ENCODE measurements at places on chromosomes 2 and 18.

DNA sequence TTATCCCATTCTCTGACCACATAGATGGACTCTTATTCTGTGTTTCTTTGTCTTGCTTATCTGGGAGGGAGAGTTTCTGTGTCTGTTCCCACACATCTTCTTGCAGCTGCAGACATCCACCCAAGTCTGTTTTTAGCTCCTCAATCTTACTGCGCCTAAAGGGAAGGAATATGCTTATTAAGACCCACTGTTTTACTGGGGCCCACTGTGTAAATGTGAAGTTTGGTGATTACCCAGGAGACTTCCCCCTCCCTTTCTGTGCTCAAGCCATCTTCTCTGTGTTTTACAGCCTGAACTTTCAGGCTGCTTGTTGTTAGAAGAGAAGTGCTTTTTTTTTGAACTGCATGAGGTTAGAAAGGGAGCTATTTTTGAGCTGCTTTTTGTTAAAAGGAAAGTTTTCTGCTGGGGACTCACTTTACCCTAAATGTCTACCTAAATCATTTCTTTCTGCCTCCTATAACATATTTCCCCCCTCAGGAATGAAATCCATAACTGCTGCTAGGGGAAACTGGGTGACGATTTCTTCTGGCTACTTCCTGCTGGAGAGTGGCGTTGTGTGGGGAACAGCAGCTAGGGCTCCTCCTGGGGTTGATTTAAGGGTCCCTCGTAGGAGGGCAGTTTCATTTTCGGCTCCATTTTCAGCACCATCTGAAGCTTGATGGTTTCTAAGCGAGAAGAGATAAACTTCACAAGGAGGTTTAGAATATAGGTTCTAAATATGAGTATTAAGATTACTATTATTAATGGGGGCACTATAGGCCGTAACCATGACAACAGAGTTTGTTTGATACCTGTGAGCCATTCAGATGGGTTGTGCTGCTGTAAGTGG is 39.5 kb upstream of the GMCL1 start:
- DNase-seq = no peak

DNA sequence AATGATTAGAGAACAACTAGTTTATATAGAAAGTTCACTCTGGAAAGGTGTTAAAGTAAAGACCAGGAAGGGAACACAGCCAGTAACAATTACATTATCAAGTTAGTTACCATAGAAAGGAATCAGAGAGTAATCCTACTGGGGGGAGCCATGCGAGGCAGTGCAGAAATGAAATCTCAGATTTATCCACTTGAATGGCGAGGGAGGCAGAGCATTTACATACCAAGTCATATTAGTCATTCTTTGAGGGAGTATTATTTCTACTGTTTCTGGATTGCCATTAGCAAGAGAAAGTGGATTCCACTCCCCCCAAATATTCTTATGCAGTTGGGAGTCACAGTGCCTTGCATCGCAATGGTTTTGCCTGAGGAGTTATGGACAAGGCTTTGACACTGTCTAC is 472.7 kb upstream of the TRIB2 start:
- no peak for DNase-seq

DNA sequence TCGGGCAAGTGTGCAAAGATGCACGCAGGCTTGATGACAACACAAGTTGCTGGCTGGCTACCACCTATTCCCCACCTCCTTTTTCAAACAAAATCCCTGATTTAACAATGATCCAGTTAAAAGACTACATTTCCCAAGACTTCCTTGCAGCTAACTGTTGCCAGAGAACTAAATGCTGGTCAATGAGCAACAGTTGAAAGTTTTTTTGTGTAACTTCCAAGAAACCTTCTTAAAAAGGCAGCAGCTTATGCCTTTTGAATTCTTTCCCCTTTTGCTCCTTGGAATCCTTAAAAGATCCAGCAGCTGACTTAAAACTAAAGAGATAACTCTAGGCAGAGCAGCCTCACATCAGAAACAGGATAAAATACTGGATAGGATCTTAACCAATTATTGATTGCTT is 38.5 kb downstream of the NPHP1 start:
- DNase-seq = no peak

- no peak for DNase-seq
Observed at GRCh38 chr2:85405201-85406059, 4.7 kb downstream of the CAPG start.

- DNase-seq = no peak
Observed at GRCh38 chr2:239750929-239751678, 274.0 kb downstream of the NDUFA10 start.

DNA sequence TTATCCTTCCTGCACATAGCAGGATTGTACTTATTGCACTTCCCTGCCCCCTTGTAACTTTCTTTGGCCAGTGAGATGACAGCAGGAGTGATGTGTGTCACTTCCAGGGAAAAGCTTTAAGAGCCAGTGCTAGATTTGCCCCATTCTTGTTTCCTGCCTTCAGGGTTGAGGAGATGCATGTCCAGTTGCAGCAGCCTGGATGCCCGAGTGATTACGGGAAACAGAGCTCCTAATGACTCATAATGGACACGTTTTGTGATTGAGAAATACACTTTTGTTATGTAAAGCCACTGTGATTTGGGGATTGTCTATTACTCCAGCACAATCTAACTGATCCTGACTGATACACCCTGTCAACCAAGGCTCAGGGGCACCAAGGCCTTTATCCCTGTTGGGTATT is 5.0 kb upstream of the TET3 start:
- no peak for DNase-seq

DNA sequence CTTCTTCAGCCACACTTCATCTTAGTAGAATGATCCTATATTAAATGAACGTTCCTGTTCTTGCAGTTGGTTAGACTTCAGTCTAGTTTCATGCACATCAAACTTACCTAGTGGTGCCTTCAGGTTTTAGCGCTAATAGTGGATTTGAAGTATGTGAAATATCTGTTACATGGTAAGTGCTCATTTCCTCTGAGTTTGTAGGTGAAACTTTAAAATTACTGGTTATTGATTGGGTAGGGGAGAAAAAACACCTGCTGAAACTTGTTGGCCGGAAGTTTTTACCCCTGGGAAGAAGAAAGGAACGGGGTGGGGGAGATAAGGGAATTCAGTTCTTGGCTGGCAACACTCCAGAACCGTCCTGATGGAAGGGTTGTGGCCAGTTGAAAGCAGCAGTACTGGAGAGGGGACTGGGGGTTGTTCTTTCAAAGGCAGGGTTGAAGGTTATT is 112.8 kb downstream of the SPTBN1 start:
- no peak for DNase-seq

- no peak for DNase-seq
Observed at GRCh38 chr18:9673296-9674251, 34.5 kb upstream of the RAB31 start.

DNA sequence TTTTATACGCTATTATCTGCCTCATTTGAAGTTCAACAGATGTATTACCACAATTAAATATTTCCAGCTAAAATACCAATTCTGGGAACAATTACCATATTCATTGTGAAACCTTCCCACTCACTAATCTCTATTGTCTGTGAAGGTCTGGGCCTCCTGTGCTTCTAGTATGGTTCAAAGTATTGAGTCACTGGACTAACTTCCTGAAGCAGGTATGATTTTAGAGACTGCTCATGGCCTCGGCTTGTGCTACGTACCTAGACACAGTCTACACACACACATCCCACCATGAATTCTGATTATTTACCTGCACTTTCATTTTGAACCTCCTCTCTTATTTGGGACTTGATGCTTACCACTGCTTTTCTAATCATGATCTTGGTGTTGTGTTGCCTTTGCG is 180.7 kb upstream of the EPHA4 start:
- no peak for DNase-seq

DNA sequence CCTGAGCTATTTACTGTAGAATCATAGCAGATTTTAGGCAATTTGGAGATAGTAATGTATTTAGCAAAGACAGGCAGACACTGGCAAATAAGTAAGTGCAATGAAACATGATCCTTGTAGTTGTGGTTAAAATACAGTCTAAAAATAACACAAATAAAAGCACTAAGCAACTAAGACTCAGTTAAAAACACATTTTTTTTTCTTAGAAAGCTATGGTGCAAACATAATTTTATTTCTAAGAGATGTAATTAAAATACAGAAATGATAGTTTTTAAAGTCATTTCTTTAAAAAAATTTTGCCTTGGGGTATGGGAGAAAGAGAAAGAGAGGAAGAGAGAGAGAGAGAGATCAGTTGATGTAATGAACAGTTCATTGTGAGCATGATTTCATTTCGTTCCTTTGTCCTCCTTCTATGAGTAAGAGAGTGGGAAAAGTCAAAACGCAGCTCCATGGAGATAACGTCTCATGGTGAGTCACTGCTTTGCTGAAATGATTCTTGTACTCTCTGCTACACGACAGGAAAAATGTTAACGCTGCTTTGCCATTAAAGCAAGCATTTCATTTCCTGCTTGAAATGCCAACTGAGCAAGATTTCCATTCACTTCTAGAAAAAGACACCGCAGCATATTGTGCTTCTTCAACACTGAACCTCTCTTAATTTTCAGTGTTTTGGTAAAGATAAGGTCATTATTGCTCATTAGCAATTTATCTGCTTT is 61.3 kb upstream of the PGAP1 start:
- no peak for DNase-seq

DNA sequence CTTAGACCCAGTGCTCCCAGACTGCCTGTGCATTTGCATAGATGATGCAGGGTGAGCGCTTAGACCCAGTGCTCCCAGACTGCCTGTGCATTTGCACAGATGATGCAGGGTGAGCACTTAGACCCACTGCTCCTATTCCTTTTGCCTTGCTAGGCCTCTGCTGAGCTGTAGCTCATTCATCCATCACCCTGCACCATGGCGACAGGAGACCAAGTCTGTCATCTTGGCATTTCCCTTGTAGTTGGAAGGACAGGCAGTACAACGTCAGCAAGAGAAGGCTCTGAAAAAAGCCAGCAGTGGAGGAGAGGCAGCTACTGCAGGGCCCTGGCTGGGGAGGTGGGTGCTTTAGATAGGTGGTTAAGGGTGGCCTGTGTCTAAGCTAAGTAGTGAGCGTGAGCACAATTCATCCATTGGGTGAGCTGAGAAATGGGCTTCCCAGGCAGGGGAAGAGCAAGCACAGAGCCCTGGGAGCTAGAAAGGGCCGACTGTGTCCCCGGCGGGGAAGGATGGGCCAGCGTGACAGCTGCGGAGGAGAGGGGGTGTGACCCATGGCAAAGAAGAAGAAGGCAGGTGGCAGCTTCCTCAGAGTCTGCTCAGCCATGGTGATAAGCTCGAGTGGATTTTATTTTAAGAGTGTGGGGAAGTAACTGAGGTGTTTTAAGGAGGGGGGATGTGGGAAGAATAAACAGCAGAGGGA is 108.8 kb downstream of the LPIN1 start:
- DNase-seq = no peak

- DNase-seq = no peak
Observed at GRCh38 chr2:84817239-84817655, 63.6 kb downstream of the TRABD2A start.

DNA sequence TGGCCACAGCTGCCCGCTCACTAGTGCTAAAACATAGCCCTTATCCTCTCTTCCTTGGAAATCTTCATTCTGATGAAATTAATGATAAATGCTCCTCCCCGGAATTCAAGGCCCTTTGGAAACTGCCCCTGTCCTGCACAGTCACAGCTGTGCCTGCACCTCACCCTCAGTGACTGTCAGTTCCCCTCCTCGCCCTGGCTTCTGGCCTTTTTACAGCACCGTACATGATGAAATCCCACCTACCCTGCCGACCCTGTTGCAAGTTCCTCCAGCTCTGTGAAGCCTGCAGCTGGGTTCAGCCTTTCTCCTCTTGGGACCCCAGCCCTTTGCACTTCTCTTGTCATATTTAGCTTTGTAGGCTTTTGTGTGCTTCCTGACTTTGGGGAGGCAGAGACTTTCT is 48.4 kb downstream of the DCDC2C start:
- no peak for DNase-seq

GRCh38 chr2:169822785-169823392 is 1.8 kb downstream of the METTL5 start:
- no peak for DNase-seq

- DNase-seq = no peak
Observed at GRCh38 chr2:216183462-216183861, 74.3 kb downstream of the XRCC5 start.

GRCh38 chr2:157233506-157233905 is 24.0 kb upstream of the GALNT5 start:
- no peak for DNase-seq

DNA sequence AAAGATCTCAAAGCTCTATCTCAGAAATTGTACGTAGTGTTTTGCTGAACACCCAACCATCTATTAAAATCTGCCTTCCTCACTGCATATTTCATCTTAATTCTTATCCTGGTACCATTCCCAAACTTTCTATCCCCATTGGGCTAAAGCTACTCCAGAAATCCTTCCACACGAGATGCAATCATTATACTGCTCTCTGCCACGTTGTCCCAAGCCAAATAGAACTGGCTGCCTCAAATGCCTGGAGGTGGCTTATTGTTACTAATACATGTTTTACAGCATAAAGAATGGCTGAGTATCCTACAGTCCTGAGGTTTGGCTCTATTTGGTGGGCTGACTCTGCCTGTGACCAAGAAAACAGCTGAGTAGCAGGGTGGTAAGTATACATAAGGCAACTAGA is 306.0 kb upstream of the ACVR2A start:
- DNase-seq = no peak

DNA sequence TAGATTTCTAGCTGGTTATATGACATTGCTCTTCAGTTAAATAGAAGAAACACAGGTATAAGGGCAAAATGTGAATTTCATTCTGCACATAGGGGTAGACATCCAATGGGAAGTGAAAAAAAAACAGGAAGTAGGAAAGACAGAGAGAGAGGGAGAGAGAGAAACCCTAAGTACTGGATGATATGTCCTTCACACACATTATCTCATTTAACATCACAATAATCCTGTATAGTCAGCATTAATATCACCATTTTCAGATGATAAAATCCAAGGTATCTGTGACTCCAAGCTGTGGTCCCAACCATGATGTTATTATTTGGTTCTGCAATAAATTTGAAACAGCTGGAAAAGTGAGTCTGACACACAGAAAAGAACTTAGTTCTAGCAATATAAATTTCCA is 759.9 kb downstream of the SATB2 start:
- no peak for DNase-seq

DNA sequence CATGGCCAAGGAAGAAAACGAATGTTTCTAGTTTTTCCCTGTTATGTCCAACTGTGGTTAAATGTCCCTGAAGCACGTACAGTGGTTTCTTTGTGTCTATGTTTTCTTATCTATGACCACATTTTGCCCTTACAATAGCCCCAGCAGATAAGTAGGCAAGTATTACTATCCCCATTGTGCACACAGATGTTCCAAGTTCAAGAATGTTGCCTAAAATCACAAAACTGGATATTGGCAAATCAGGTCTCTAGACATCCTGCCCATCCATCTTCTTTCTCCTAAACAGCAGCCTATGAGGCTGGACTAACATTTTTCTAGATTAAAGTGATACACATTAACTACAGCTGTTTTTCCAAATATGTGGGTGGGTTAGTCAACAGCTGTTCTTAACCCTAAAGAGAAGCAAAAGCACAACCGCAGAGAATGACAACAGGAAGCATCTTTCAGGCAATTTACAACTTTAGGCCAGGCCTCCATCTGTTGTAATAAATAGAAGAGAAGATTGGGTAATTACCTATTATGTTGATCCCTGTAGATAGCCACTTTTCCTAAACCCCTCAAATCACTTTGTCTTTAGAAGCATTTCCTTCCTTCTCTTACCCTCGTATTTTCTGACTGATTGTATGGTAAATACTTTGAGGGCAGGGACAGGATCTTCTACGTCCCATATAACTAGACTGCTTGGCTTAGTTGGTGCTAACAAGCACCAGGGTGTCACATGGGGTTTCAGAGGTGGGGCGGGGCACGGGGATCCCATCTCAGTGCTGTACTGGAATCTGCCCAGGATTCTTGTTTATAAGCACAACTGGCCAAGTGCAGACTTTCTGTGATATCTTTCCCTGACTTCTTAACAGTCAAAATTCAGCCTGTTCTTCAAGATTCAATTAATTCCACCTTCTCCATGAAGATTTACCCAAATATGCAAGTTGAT is 132.1 kb upstream of the SETBP1 start:
- DNase-seq = no peak

Data from vagina (tissue), 2 donors.